ENCODE measurements at places on chromosomes 2 and 18.

DNA sequence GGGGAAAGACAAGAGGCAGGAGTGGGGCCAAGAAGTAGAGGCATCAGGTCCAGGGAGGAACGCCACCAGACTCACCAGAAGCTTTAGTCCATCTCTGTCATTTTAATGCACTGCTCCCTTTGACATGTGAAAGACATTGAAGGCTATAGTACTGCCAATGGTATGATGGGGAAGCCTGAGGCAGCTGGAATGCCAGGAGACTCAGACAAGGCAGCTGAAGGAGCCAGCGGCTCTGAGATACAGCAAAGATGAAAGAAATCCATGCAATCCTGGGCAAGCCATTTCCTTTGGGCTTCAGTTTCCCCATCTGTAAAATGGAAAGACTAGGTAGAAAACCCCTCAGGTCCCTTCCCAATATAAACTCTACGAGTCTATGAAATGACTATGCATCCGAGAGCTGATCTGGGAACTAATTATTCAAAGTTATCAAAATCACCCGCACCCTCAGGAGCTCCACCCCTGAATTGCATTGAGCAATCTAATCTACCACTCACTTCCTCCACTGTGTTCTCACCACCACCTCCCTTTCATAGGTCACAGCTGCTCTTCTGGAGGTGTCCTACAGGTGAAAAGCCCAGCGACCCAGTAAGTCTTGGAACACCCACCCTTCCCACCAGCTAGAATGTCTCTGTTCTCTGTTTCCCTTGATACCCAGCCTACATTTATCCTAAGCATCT is 3.1 kb downstream of the CXCR2 start:
- no peak for DNase-seq

DNA sequence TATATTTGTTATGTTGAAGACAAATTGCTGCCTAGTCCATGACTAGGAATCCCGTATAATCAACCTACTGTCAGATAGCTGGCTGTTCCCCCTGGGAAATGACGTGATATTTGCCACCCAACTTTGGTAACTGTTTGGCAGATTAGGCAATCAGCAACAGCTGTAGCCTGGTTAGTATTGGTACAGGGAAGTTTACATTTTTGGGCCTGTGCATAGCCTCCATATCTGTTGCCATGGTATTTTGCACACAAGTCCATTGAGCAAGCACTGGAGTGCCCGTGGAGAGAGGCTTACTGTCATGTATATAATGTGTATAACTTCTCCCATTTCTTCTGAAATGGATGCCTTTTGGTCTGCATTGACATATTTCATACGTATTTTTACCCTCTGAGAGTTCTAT is 27.7 kb downstream of the BIRC6 start:
- no peak for DNase-seq

DNA sequence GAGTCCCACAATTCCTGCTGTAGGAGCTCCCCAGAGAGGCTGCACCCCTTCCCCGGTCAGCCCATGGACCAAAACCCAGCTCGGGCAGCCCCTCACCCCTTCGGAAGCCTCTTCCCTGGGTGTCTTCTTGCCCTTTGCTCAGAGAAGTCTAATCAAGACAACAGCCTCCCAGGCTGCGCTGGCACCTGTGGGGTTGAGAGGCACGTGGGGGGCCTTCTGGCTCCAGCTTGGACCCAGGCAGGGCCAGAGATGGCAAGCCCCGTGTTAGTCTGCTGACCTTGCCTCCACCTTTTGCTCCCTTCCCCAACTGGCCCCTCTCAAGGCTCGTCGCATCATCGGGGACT is 10.4 kb downstream of the SLC4A3 start:
- no peak for DNase-seq

- DNase-seq, result no peak
Measured at GRCh38 chr2:111202266-111203040, 81.7 kb downstream of the BCL2L11 start.

- DNase-seq, result no peak
Measured at GRCh38 chr18:22302144-22302543, 115.6 kb downstream of the CTAGE1 start.

DNA sequence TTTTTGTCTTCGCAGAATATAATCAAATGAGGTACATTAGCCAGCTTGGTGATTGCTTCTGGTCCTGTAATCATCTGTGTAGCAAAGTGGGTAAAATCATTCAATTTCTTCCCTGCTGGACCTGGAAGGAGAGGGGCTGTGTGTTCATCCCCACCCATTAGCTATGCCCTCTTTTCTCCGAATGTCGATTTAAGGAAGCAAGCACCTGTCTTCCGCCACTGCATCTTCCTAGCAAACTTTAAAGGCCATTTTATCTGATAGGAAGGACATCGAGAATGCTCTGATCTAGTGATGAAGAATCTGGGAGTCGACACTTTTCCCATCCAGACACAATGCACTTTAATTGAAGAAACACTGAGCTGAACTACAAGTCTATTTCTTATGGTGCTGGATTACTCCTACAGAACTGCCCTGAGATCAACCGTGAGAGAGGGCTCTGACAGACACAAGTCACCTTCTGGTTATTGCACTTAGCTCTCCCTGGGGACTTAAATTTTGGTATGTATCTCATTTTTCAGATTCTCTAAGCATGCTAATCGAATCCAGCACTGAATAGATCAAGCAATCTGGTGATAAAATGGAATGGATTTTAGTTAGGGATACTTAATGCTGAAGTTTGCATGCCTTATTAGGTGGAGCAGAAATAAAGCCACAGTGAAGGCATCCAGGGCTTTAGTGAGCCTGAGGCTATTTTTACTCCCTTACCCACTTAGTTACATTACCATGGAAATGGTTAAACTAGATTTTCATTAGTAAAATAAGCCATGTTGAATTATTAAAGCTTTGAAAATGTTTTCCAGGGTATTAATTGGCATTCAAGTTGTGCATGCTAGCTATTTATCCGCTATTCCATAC is 1.3 kb downstream of the NYAP2 start:
- no peak for DNase-seq

DNA sequence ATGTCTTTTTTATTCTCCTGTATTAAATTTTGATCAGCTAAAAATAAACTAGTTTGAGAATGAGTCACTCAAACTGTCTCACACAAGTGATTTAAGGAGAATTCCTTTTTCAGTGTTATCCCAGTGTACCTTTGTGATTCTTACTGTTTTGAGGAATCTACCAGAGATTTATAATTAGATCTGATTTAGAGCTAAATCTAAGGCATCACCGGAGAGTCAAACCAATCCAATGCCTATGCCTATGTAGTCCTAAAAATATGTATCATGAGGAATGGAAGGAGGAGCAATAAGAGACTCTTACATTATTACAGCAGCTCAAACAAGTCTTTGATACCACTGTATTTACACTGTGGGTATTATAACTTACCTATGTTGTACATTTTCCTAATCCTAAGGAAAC is 63.4 kb upstream of the CYP20A1 start:
- DNase-seq, result no peak

- no peak for DNase-seq
Measured at GRCh38 chr2:138475277-138475776, 26.2 kb upstream of the SPOPL start.

DNA sequence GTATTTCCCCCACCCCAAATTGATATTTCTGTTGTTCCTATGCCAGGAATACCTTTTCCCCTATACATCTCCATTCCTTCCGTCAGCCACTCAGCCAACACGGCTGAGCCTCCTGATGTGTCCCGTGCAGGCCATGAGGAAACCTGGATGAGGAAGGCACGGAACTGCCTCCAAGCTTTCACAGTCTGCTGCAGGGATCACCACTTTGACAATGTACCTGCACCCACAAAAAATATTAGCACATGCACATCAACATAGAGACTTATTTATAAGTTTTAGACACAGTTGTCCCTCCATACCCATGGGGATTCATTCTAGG is 101.4 kb upstream of the PPP1CB start:
- no peak for DNase-seq

- DNase-seq, result no peak
Measured at GRCh38 chr2:215542690-215543089, 106.8 kb upstream of the FN1 start.

- DNase-seq, result no peak
Measured at GRCh38 chr2:238291550-238292281, 3.3 kb upstream of the PER2 start.

- peak; percentile 85 for DNase-seq
Measured at GRCh38 chr2:162219426-162219825, 23.8 kb downstream of the FAP start.

GRCh38 chr2:7180638-7181370 is 263.6 kb downstream of the RNF144A start:
- peak; percentile 37 for DNase-seq

DNA sequence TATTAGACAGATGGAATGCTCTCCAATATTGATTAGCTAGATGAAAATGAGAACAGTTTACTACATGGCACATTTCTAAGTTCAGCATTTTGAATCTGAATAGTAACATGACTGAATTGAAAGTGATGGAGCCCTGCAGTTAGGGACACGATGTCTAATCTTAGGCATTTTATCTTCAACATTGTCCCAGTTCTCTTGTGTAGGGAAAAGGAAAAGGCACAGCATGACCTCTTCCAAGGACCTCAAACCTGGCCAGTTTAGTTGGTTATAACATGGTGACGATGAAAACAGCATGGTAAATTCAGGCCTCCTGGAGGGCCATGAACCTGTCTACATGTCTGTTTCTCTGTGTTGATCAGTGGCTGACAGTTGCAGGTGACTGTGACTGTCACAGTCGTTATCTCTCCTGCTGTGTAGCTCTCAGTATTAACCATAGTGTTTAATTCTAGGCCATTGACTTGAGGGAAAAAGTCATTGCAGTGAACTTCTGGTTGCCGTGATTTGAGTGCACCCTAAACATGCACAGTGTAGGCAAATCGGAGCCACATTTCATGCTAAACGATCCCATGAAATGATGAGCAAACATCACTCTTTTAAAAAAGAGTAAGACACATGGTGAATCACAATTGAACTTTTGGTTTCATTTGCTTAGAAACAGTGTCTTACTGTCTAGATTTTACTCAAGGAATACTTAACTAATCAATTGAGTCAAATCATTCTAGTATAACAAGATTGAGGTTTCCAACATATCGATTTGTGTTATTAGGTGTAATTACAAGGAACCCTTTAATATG is 129.7 kb downstream of the PHLPP1 start:
- DNase-seq, result no peak

DNA sequence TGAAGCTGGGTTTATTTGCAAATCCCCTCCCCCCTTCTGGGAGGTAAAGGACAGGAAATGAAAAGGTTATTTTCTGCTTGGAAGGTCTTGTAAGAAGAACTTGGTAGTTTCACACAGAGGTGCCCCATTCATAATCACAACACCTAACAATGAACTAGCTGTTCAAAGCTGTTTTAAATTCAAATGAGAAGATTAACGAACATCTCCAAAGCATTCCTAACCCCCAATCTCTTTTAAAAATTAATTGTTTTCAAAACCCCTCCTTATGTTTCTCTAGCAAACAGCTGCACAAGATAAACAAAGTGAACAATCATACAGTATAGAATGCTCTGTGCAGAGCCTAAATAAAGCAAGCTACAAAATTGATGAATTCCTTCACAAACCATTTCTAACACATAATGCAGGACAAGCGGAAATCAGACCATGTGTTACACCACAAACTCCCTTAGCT is 271.4 kb downstream of the SATB2 start:
- DNase-seq, result no peak

- DNase-seq, result no peak
Measured at GRCh38 chr2:228762565-228762964, 508.5 kb downstream of the PID1 start.

GRCh38 chr2:25276569-25277465 is 64.9 kb downstream of the DNMT3A start:
- peak; percentile 76 for DNase-seq

DNA sequence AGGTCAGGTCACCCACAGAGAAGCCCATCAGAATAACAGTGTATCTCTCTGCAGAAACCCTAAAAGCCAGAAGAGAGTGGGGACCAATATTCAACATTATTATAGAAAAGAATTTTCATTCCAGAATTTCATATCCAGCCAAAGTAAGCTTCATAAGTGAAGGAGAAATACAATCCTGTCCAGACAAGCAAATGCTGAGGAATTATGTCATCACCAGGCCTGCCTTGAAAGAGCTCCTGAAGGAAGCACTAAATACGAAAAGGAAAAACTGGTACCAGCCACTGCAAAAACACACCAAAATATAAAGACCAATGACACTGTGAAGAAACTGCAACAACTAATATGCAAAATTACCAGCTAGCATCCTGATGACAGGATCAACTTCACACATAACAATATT is 260.0 kb upstream of the KYNU start:
- no peak for DNase-seq

GRCh38 chr2:216109962-216110614 is 940 bp downstream of the XRCC5 start:
- DNase-seq, result peak; percentile 27

DNA sequence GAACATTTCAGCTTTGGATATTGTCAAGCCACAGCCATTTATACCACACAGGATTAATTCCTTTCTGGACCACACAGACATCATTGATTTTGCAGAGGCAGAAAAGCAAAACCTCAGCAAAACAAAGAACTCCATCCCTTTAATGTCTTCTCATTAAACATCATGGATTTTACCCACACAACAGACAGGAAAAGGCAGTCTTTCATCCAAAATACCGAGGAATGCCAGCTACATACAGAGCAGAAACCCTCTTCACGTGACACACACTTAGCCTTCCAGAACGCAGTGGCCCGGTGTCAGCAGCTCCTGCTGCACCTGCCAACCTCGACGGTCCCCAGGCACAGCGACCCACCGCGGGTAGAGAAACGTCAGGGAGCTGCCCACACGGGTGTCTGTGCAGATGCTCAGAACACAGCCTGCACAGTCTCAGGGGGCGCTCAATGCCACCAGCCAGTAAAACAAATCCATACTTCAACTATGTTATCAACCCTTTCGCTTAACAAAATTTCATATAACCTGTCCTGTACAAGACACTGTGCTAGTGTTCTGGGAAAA is 304.5 kb downstream of the EIPR1 start:
- DNase-seq, result no peak

- no peak for DNase-seq
Measured at GRCh38 chr2:218863021-218863520, 3.5 kb downstream of the WNT6 start.

DNA sequence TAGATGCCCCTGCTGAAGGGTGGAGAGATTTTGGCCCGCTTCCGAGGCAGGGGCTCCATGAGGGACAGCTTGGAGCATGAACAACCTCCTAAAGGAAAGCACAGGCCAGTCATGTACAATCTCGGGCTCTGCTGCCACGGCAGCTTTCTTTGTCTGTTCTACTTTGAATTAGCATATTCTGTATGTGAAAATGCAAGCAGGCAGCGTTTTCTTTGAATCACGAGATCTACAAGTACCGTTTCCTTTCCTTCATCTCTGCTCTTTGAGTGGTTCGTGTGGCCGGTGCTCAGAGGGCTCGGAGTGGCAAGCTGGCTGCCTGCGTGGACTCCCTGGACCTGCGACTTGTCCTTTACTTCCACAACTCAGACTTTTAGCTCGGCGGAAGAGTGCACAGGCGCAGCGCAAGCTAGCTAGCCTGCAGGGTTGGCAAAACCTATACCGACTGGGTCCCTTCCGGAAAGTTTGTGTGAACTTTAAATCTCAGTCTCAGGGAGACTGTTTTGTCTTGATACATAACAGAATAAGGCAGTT is 6.9 kb downstream of the TWIST2 start:
- no peak for DNase-seq

- DNase-seq, result no peak
Measured at GRCh38 chr2:65263262-65263661, 35.6 kb downstream of the ACTR2 start.
